ENCODE measurements at places on chromosomes 7 and 10. TPM values are rescaled to one million over a fixed set of nuclear protein-coding genes. Genes with fewer than 3 reads are reported as not detected.

GRCh38 chr10:104096692-104097091 is 11.0 kb upstream of the COL17A1 start:
- DNase-seq: no peak

DNA sequence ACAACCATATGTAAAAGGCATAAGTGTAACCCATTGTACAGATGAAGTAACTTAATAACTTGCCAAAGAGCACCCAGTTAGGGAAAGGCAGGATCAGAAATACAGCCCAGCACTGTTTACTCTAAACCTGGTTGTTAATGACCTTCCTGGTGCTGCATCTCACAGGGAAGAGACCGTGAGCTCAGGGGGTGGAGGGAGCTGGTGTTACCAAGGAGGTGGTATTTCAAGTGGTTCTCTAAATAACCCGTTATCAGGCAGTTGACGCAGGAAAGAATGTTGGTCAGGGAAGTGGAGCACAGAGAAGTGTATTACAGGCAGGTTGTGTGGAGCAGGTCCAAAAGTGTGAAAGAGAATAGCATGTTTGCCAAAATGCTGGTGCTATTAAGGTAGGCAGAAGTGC is 4.4 kb upstream of the ST7 start:
- DNase-seq: no peak

DNA sequence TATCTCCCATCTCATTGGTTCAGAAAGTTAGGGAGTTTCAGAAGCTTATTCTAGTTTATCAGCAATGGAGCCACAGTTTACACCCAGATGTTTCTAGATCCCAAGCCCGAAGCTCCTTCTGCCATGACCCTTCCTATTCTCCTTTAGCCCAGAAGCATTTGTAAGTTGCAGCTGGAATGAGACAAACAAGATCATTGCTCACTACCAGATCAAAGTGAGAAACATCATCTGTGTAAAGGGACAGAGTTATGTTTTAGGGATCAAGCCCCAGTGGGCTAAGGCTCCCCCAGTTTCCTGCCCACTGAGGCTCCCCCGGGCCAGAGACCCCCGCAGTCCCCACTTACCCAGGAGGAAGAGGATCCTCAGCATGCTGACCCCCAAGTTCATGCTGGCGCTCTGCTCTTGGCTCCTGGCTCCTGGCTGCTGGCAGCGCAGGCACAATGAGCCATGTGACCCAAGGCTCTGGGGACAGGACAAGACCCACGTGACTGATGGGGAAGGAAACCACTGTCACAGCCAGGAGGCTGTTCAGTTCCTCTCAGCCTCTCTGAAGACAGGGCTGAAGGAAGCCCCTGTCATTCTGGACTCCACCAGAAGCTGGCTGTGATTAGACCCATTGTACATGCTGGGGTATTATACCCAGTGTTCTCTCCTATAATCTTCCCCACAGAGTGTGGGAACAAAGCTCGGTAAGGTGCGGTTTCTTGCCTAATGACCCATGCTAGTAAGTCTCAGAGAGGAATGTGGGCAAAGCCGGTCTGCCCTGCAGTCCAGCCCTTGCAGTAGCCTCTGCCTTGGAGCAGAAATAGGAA is at the start of gene TMEM273:
Gene TMEM273 (minus strand): TSS at position 442 of the 812 bp plus-strand sequence. CDS start 55 bp downstream, at position 387.
- no peak for DNase-seq

ABCB1 gene
- total RNA-seq: not detected

DNA sequence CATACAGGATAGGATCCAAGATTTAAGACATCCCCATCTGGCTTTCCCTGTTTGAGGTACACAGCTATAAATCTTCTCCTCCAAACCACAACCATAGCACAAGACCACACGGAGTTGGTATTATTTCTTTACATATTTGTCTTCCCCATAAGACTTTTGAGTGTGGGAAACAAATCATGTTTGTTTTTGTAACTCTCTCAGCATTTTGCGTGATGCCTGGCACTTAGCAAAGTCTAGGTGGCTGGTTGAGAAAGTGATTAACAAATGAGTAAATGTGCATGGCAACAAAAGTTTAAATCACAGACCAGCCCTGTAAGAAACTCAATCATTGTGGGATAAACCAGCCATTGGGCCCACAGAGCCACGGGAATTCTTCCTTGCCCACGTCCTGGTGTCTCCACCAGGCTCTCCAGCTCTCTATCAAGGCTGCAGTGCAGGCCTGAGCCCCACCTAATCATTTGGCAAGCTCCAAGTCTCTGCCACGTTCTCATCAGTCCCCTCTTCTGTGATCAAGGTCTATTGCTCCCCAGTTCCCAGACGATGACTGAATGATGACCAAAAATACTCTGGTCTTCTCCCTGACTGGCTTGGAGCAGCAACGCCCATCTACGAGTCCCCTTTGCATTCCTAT is 317.8 kb downstream of the TNS3 start:
- DNase-seq: no peak

GRCh38 chr7:42238709-42239366 is 1.8 kb upstream of the GLI3 start:
- peak; percentile 72 for DNase-seq

DNA sequence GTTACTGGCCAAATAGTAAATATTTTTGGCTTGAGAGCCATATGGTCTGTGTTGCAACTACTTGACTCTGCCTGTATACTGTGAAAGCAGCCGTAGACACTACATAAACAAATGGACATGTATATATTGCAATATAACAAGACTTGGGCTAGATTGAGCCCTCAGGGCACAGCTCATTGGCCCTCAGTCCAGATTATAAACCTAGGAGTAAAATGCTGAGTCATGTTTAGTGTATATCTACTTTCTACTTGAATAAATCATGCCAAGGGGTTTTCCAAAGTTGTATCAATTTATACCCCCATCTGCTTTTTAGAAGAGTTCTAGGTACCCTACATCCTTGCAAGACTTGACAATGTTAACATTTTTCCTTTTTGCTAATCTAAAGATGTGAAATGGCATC is 27.4 kb upstream of the POU6F2 start:
- DNase-seq: peak; percentile 6

All from mammary epithelial cell (primary cell).